ENCODE measurements at places on chromosomes 3 and 15. TPM values are rescaled to one million over a fixed set of nuclear protein-coding genes. Genes with fewer than 3 reads are reported as not detected.

The SEC22C gene
- total RNA-seq, result 83.0 TPM

The SKIL gene
- 131 TPM for total RNA-seq

The DIS3L gene
- total RNA-seq, result 23.5 TPM

The CHRM5 gene
- not detected for total RNA-seq

The AGBL1 gene
- not detected for total RNA-seq

The CCR1 gene
- total RNA-seq, result not detected

The ZKSCAN7 gene
- 0.66 TPM for total RNA-seq

The C3orf80 gene
- total RNA-seq, result not detected

The SCG5 gene
- total RNA-seq, result 0.29 TPM

The ZNF860 gene
- 3.6 TPM for total RNA-seq

The CELSR3 gene
- 0.29 TPM for total RNA-seq

The LMAN1L gene
- total RNA-seq, result under 0.01 TPM

The RFT1 gene
- 18.2 TPM for total RNA-seq

The RNU5B-1 gene
- total RNA-seq, result not detected

The ETFA gene
- 141 TPM for total RNA-seq

The FHIT gene
- total RNA-seq, result 2.5 TPM

The ESYT3 gene
- 0.07 TPM for total RNA-seq

The TMEM266 gene
- total RNA-seq, result not detected

The CPLX3 gene
- total RNA-seq, result not detected

The ZNF660 gene
- 0.50 TPM for total RNA-seq

The SAMD7 gene
- not detected for total RNA-seq

The CCDC13 gene
- 0.07 TPM for total RNA-seq

The GP9 gene
- total RNA-seq, result not detected

The TXNRD3 gene
- 9.8 TPM for total RNA-seq

The CTSH gene
- total RNA-seq, result 3.6 TPM

The IQCF5 gene
- not detected for total RNA-seq

The SOX2 gene
- not detected for total RNA-seq

The PLXNA1 gene
- 32.7 TPM for total RNA-seq

The CYP19A1 gene
- total RNA-seq, result not detected

The CLEC3B gene
- total RNA-seq, result not detected

The SCN11A gene
- total RNA-seq, result 0.27 TPM

The CP gene
- under 0.01 TPM for total RNA-seq

The GOLGA6L10 gene
- total RNA-seq, result 0.40 TPM

The BLM gene
- 21.3 TPM for total RNA-seq

The ZNF620 gene
- total RNA-seq, result 7.0 TPM

The FAM81A gene
- total RNA-seq, result 1.1 TPM

The BFSP2 gene
- not detected for total RNA-seq

The CLDN18 gene
- not detected for total RNA-seq

The CSPG4 gene
- 0.13 TPM for total RNA-seq

The EBLN2 gene
- 12.4 TPM for total RNA-seq

The NRG4 gene
- not detected for total RNA-seq

The SLC9A9 gene
- 5.6 TPM for total RNA-seq

The PLA2G4B gene
- total RNA-seq, result 0.40 TPM

The RBM6 gene
- total RNA-seq, result 83.2 TPM

The PLSCR5 gene
- total RNA-seq, result not detected

The CLDN16 gene
- total RNA-seq, result not detected

The CAV3 gene
- not detected for total RNA-seq

The TICRR gene
- total RNA-seq, result 10.9 TPM

The FOXP1 gene
- total RNA-seq, result 85.8 TPM

The MAP6D1 gene
- total RNA-seq, result 1.9 TPM

The PRTG gene
- 4.4 TPM for total RNA-seq

The LIPC gene
- 0.07 TPM for total RNA-seq
